ENCODE measurements at places on chromosomes 4 and X.

- no peak overlapping the region for H3K27ac ChIP-seq
- H3K36me3 ChIP-seq, result no peaks in the 10 kb centered on the region
- no peak for DNase-seq
- H3K27me3 ChIP-seq, result no peaks in the 10 kb centered on the region
These were observed 43.8 kb upstream of the GAB1 start for GRCh38 chr4:143292858-143293257.

GRCh38 chr4:121316091-121316490 lies 64.7 kb downstream of the QRFPR start:
- no peaks in the 10 kb centered on the region for H3K36me3 ChIP-seq
- H3K27ac ChIP-seq, result no peak overlapping the region
- H3K4me1 ChIP-seq, result no peaks in the 10 kb centered on the region
- no peak overlapping the region for H3K4me3 ChIP-seq
- no peak for DNase-seq

DNA sequence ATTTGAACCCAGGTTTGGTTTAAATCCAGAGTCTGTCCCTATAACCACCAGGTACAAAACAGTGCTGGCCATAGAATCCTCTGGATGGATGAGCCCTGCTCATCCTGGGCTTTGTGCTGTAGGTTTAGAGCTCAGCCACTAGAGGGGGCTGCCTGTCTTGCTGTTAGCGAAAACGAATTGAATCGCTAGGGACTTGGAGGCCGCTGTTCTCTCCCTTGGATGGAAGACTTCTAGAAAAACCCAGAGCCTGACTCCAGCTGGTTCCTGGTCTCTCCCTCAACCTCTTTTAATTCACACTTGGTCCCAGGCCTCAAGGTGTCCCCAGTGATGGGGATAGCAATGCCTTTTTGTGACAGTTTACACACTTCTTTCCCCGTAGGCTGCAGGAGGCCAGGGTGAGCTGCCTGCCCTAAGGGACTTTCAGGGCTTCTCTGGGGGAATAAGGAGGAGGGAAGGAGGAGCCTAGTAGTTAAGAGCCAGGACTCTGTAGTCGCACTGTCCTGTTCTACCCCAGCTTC lies 8.7 kb downstream of the RIPPLY1 start:
- no peaks in the 10 kb centered on the region for H3K36me3 ChIP-seq
- no peak overlapping the region for H3K4me3 ChIP-seq
- H3K4me1 ChIP-seq, result peaks cover 15% of the 10 kb centered on the region
- DNase-seq, result no peak

DNA sequence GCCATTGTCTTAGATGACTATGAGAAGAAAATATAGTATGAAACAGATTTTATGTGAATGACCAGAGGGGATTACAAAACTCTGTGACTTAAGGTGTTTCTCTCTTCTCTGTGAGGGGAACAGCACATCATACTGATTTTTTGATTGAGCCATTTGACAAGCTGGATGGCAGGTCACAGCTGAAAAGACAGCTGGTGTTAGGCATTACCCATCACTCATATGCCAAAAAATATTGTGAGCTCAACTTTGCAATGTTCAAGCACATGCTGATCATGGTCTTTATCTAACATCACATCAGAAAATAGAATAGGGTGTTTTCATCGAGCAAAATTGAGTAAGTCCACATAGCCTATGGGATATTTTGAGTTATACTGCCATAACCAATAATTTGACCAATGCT lies 86.7 kb upstream of the TECRL start:
- H3K36me3 ChIP-seq, result no peaks in the 10 kb centered on the region
- DNase-seq, result no peak
- H3K27me3 ChIP-seq, result no peaks in the 10 kb centered on the region

- no peak overlapping the region for H3K27ac ChIP-seq
- DNase-seq, result no peak
- H3K36me3 ChIP-seq, result no peaks in the 10 kb centered on the region
- no peaks in the 10 kb centered on the region for H3K27me3 ChIP-seq
These were observed 64.4 kb downstream of the ASMT start for GRCh38 chrX:1679238-1679637.

- no peaks in the 10 kb centered on the region for H3K36me3 ChIP-seq
- no peak overlapping the region for H3K27ac ChIP-seq
- H3K4me1 ChIP-seq, result no peaks in the 10 kb centered on the region
- no peak overlapping the region for H3K4me3 ChIP-seq
- H3K27me3 ChIP-seq, result no peaks in the 10 kb centered on the region
These were observed 293.2 kb downstream of the FBXO8 start for GRCh38 chr4:173990126-173990868.

DNA sequence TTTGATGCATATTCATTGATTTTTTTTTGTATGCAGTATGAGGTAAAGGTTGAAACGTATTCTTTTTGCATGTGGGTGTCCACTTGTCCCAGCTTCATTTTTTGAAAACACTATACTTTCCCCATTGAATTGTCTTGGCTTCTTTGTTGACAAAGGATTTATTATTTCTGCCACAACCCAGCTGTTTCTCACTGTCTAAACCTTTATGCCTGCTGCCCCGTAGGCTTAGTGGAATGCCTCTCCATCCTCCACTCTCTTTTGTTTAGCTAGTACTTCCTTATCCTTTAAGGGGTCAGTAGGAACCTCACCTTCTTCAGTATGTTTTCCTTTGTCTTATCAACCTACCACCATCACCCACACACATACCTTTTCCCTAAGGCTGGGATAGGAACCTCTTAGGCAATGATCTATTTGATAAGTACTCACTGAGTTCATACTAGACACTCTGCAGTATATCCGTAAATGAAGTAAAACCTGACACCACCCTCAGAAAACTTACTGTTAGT lies 8.5 kb downstream of the FMR1 start:
- H3K4me1 ChIP-seq, result no peaks in the 10 kb centered on the region
- no peaks in the 10 kb centered on the region for H3K36me3 ChIP-seq
- DNase-seq, result no peak
- H3K27me3 ChIP-seq, result no peaks in the 10 kb centered on the region
- no peak overlapping the region for H3K27ac ChIP-seq
- H3K4me3 ChIP-seq, result no peak overlapping the region

GRCh38 chr4:14096396-14096965 lies 469.0 kb upstream of the BOD1L1 start:
- no peaks in the 10 kb centered on the region for H3K4me1 ChIP-seq
- no peak for DNase-seq
- no peaks in the 10 kb centered on the region for H3K27me3 ChIP-seq
- H3K36me3 ChIP-seq, result no peaks in the 10 kb centered on the region
- no peak overlapping the region for H3K4me3 ChIP-seq

GRCh38 chr4:183788308-183788905 lies 116.7 kb upstream of the STOX2 start:
- DNase-seq, result no peak
- H3K27ac ChIP-seq, result no peak overlapping the region
- H3K4me1 ChIP-seq, result no peaks in the 10 kb centered on the region

DNA sequence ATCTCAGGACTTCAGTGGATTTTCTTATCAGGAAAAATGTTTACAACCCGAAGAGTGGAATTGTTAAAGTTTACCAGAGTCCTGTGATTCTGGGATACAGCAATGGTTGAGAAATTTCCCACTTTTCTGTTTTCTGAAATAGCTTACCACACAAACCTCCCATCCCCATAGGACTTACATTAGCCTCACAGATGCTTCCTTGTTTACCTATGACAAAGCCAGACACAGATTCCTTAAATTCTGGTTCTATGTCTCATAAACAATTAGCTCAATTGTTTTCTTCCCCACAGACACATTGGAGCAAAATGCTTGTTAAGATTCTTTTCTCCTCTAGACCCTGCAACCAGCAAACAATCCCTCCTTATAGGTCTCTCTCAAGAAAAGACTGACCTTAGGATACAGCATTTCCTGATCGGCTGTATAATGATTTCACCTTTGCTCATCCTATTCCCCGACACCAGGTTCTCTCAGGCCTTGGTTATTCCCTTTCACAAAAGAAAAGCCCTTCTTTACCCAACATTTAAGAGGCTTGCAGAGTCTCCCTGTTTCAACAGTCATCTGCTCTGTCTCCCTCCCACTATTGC lies 886.2 kb downstream of the ARAP2 start:
- H3K36me3 ChIP-seq, result no peaks in the 10 kb centered on the region
- no peaks in the 10 kb centered on the region for H3K4me1 ChIP-seq

GRCh38 chr4:78602334-78602733 lies 50.8 kb downstream of the ANXA3 start:
- no peaks in the 10 kb centered on the region for H3K27me3 ChIP-seq
- DNase-seq, result no peak
- H3K36me3 ChIP-seq, result peaks cover 96% of the 10 kb centered on the region
- H3K4me3 ChIP-seq, result no peak overlapping the region

DNA sequence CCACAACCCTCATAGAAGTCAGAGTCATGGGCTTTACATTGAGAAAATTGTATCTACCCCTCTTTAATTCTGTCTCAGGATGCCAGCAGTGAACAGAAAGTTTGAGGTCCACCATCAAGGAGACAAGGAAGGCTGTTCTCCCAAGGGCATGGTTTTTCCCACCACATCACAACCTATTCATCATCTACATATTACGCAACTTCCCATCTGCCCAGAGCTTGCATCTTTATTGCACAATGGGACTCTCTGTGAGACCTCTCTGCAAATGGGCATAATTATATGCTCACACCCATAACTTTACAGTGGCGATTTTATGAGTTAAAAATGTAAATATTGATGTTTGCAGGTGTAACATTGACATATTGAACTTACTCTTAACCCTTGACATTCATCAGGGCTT lies 38.9 kb downstream of the PAGE2 start:
- H3K4me1 ChIP-seq, result no peaks in the 10 kb centered on the region
- DNase-seq, result no peak
- H3K4me3 ChIP-seq, result no peak overlapping the region
- H3K27ac ChIP-seq, result no peak overlapping the region
- H3K36me3 ChIP-seq, result no peaks in the 10 kb centered on the region

DNA sequence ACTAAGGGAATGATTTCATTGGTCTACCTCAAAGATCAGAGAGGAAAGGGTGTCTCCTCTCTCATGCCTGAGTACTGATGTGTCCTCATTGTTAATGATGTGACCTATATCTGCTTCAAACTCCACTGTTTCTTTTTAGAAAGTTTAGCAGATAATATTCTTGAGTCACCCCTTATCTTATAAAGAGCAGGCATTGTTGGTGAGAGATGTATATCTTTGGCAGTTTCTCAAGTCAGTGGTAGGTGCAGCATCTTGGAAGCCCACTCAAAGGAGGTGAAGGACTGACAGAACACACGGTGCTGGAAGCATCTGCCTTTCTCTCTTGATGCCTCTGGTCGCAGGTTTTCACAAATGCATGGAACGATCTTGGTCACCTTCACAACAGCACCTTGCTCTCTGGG lies 71.2 kb downstream of the ZNF518B start:
- no peak overlapping the region for H3K27ac ChIP-seq
- no peaks in the 10 kb centered on the region for H3K27me3 ChIP-seq
- no peak overlapping the region for H3K4me3 ChIP-seq

DNA sequence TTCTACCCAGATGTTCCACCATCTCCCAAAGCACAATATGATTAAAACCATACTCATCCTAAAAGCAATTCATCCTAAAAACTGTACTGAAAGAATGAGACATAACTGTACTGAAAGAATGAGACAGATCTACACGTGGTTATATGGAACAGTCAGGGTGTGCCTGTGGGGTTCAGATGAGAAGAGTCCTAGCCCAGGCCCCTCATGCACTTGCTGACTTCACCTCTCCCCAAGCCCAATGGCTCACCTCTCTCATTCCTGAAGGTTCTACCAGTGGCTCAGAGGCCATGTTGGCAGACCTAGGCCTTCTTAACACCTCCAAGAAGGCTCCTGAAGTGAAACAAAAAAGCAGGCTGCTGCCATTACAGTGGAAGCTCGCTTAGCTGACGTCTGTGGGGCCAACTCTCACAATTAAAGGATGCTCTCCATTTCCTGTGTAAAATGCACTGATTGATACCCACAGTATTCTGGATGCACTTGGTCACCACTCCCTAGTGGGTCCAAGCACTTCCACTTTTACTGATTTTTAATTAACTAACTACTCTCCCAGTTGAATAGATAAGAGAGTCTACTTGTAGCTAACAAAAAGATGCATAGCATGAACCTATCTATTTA lies 3.8 kb downstream of the PLAC1 start:
- DNase-seq, result no peak
- H3K27ac ChIP-seq, result no peak overlapping the region
- no peaks in the 10 kb centered on the region for H3K36me3 ChIP-seq
- no peak overlapping the region for H3K4me3 ChIP-seq

DNA sequence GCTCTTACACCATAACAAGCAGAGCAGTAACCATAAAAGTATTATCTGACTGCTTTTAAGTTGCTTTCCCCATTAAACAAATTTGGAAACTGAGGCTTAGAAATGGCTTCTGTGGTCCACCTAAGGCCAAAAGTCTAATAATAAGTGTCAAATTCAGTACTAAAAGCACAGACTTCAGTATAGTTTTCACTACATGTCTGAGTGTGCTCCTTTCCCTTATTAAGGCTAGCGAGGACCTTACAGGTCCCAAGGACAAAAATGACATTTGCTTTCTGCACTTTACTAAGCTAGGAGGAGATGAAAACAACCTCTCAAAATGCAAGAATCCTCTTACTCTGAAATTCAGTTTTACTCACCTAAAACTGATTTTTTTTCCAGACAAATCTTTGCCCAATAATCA lies 127.2 kb downstream of the ENOX2 start:
- no peak for DNase-seq
- H3K4me3 ChIP-seq, result no peak overlapping the region
- H3K27me3 ChIP-seq, result no peaks in the 10 kb centered on the region
- peaks cover 4% of the 10 kb centered on the region for H3K4me1 ChIP-seq

DNA sequence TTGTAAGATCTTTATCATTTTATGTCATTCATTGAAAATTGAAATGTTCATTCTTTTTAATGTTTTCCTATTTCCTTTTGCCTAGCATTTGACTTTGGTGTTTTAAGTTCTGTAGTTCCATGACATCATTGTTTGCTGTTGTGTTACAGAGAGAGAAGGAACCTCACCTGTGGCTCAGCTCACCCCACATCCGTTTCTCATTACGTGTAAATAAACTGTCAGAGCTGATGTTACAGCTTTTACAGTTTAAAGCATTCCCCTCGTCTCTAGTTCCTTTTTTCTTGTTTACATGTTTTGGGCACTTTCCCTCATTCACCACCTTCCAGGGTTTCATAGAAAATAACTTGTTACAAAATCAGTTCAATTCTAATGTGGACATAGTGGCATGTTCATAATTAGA lies 137.2 kb downstream of the FNIP2 start:
- H3K36me3 ChIP-seq, result no peaks in the 10 kb centered on the region
- H3K27me3 ChIP-seq, result no peaks in the 10 kb centered on the region
- H3K4me3 ChIP-seq, result no peak overlapping the region
- H3K4me1 ChIP-seq, result peaks cover 10% of the 10 kb centered on the region
- no peak for DNase-seq

DNA sequence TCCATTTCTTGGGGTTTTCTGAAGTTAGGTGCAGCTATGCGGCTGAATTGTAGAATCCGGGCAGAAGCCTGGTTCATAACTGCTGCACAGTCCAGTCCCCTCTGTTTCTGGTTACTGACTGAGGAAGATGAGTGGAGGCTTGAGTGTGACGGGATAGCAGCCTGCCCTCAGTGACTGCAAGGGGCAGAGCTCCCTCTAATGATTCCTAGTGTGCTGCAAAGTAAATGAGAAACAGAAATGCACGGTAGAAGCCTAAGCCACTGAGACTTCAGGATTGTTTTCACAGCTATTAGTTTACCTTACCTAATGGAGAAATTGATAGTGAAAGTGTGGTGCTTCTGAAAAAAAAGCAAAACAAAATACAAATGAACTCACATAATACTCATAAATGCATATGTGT lies 189.2 kb downstream of the GPM6A start:
- no peaks in the 10 kb centered on the region for H3K27me3 ChIP-seq
- H3K36me3 ChIP-seq, result no peaks in the 10 kb centered on the region
- no peak overlapping the region for H3K27ac ChIP-seq
- DNase-seq, result no peak
- H3K4me3 ChIP-seq, result no peak overlapping the region

- no peaks in the 10 kb centered on the region for H3K36me3 ChIP-seq
- DNase-seq, result no peak
- H3K27ac ChIP-seq, result no peak overlapping the region
- H3K4me1 ChIP-seq, result peaks cover 2% of the 10 kb centered on the region
- no peak overlapping the region for H3K4me3 ChIP-seq
These were observed 31.3 kb downstream of the HAND2 start for GRCh38 chr4:173498771-173499170.
